ENCODE measurements at places on chromosomes 3 and 15. TPM values are rescaled to one million over a fixed set of nuclear protein-coding genes. Genes with fewer than 3 reads are reported as not detected.

C3orf85 gene
- not detected for total RNA-seq

ROBO1 gene
- 28.2 TPM for total RNA-seq

MESP1 gene
- total RNA-seq: 1.2 TPM

GOLGA6L4 gene
- 12.4 TPM for total RNA-seq

ABHD17C gene
- total RNA-seq: 4.2 TPM

FRG2C gene
- total RNA-seq: not detected

EFCC1 gene
- 1.5 TPM for total RNA-seq

DNA sequence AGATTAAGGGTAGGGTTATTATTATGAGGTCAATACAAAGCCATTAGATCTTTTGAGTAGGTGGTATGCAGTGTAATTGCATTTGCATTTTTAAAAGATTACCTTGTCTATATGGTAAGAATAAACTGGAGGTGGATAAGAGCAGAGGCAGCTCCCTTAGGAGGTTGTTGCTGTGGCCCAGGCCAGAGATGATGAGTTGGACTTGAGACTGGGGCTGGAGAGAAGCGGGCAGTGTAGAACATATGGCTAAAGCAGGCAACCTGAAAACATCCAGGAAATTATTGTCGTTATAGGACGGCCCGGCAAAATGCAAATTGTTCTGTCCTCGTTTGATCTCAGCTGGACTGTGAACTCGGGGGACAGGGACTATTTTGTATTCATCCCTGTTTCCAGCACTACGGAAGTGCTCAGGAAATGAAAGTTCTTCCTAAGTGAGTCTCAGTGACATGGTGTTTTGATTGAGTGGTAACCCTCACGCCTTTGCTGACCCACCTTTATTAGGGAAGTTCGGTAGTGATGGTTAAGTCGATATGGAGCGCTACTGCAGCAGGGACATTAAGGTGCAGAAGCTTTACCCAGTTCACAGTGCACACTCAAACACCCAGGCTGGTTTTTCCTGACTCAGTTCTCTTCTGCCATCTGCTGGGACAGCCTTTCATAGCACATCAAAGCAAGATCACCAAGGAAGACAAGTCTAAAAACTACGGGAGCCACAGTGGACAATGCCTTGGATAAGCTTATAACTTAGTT is 27.2 kb upstream of the VPS33B start:
- DNase-seq: no peak

GRCh38 chr15:101028321-101028720 is 109.2 kb downstream of the LRRK1 start:
- DNase-seq: no peak

DNA sequence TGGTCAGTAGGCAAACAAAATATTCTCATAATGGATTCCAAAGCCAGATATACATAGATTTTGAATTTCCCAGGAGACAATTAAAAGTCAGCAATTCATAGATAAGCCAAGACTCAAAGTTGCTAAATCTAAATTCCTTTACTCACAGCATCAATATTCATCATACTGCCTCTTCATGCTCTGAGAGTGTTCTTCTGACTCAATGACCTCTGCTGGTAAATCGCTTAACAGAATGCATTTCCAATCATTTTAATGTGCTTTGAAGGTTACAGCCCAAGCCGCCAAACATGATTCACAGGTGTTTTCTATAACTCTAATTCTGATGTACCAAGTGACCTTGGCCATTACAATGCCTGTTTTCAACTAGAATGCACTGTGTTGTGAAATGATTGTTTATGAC is 24.2 kb upstream of the SLC4A7 start:
- no peak for DNase-seq

GRCh38 chr3:73624017-73624820 is 522 bp downstream of the PDZRN3 start:
- DNase-seq: peak; percentile 69

DNA sequence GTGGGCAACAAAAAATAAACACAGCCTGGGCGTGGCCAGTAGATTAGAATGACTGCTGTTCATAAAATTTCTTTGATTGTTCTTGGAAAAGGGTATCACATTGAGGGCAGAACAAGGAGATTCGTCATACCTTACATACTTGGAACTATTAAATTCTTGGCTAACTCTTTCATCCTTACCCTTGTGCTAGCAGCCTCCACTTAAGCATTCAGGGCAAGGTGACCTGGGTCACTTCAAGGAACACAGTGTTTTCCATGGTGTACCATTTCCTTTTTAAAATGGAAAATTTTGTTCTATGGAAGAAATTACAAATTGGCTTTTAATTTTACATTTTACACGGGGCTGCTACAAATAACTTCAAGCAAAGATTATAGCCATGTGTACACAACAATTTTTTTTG is 60.8 kb downstream of the MINDY4B start:
- DNase-seq: no peak

- DNase-seq: peak; percentile 37
These were observed 107.4 kb downstream of the APBA2 start for GRCh38 chr15:28993051-28993719.

- no peak for DNase-seq
These were observed 43.5 kb upstream of the AKAP13 start for GRCh38 chr15:85336880-85337279.

GRCh38 chr3:192860454-192860853 is 57.2 kb downstream of the MB21D2 start:
- peak; percentile 55 for DNase-seq

- DNase-seq: peak; percentile 51
These were observed 8.8 kb downstream of the TMEM40 start for GRCh38 chr3:12750223-12750622.

GRCh38 chr15:70829371-70830166 is 24.4 kb downstream of the LARP6 start:
- no peak for DNase-seq

GRCh38 chr3:160409812-160410610 is 10.6 kb downstream of the SMC4 start:
- no peak for DNase-seq

- peak; percentile 43 for DNase-seq
These were observed 67.0 kb downstream of the ISG20 start for GRCh38 chr15:88705769-88706165.

GRCh38 chr3:49244581-49245205 is 32.3 kb downstream of the C3orf62 start:
- DNase-seq: no peak

DNA sequence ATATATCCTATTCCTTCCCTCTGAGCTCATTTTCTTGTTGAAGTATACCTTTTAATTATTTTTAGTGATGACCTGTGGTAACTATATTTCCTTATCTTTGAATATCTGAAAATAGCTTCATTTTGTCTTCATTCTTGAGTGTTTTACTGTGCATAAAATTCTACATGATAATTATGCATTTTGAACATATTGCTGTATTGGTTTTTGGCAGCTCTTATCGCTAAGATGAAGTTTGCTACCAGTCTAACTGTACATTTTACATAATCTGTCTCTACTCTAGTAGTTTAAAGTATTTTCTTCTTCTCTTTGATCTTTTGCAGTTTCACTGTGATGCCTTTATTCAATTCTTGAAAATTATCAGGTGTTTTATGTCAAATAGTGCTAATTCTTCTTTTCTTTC is 189.5 kb downstream of the ISL2 start:
- no peak for DNase-seq

DNA sequence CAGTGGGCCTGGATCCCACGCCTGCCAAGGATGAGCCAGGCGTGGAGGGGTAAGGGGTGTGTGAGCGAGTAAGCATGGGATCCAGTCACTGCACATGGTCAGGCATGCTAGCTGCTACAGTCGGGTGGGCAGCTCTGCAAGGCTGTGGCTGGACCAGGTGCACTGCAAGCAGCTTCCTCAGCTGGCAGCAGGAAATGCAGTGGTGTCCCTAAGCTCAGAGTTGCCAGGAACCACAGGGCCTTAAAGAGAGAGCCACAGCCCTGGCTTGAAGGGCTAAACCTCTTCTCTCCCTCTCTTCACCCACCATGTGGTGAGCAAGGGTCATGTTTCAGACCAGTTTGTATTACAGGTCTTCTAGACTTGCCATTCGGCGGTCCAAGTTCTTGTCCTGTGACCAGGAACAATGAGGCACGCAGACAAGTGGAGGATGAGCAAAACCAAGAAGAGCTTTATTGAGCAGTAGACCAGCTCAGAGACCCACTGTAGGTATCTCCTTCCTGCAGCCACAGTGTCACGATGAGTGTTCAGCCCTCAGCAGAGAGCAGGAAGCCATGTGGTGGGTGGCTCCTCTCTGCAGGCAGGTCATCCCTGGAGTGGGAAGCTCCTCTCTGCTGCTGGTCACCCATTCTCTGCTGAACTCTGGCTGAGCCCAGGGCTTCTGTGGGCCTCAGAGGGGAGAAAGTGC is 511.9 kb downstream of the PYDC2 start:
- no peak for DNase-seq

- no peak for DNase-seq
These were observed 5.9 kb upstream of the FAM3D start for GRCh38 chr3:58672451-58672850.

DNA sequence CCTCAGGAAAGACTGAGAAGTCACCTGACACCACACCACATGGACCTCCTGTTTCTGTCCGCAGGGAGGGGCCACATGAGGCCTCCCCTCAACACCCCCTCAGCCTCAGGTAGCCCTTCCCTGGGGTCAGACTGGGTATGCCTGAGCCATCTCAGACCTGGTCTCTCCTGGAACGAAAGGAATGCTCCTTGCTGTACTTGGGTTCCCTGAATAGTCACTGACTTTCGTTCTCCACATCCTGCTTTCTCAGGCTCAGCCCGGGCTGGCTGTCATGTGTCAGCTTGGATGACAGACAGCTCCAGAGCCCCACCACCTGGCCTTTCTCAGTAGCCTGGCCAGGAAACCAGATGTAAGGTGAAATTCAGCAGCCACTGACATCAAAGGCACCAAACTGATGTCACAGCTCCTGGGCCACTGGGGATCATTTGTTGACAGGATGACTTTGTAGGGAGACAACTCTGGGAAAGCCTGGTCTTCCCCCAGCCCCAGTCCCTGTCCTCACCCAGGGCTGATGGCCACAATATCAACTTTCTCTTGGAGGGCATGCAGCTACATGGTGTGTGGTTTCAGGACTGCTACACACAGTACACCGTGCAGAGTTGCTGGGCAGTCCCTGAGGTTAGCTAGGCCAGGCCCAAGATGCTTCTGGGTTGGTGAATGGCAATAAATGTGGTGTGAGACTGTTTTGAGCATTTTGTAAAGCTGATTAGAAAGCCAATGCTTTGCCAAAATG is 141.4 kb upstream of the MRPS22 start:
- DNase-seq: no peak

- DNase-seq: no peak
These were observed 82.0 kb downstream of the GPR156 start for GRCh38 chr3:120203016-120203415.

GRCh38 chr3:128395500-128396162 is 71.1 kb downstream of the DNAJB8 start:
- no peak for DNase-seq

- no peak for DNase-seq
These were observed 23.9 kb upstream of the HEG1 start for GRCh38 chr3:125079675-125080045.

DNA sequence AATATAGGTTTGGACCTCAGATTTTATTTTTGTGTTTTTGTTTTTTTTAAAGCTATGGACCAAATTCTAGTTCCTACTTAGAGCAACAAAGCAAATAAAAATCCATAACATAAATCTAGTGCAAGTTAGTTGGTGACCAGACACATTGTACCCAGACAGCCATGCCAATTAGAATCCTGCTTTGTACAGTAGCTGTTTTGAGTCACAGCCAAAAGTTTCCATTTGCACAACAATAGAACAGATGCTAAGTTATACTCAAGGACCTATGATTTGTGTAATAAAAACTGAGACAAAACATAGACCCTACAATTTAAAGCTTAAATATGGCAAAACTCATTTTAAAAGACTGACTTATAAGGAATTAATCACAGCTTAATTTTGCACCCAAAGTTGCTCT is 513.1 kb upstream of the CBLB start:
- DNase-seq: no peak

DNA sequence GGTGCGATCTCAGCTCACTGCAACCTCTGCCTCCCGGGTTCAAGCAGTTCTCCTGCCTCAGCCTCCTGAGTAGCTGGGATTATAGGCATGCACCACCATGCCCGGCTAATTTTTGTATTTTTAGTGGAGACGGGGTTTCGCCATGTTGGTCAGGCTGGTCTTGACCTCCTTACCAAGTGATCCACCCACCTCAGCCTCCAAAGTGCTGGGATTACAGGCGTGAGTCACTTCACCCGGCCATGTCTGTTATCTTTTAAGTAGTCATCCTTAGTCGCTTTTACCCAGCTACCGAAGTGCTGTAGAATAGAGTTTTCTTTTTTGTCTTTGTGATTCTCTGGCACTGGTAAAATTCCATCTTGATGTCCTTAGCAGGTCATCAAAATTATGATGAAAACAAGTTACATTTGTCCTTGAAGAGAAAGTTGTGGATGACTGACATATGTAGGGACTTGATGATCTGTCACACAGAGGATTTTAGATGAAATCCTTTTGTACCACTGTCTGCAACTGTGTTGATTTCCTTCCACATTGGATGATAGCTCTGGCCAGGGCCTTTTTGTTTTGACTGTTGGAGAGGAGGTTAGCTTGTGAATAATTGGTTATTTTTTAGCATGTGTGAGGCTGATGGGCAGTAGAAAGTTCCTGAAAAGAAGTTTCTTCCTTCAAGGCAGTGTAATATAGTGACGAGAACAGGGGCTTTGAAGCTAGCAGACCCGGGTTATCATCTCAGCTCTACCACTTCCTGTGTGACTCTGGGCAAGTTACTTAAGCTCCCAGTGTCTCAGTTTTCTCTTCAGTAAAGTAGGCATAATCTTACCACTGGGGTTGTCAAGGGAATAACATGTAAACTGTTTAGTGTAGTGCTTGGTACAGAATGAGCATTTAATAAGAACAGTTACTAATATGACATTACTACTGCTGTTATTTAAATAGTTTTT is 18.8 kb downstream of the ATG7 start:
- DNase-seq: no peak
